GM18507 (cell line): ENCODE measurements at places on chromosomes 7 and 10.

GRCh38 chr7:45211066-45211465, 53.5 kb downstream of the RAMP3 start:
- no peak for DNase-seq

DNA sequence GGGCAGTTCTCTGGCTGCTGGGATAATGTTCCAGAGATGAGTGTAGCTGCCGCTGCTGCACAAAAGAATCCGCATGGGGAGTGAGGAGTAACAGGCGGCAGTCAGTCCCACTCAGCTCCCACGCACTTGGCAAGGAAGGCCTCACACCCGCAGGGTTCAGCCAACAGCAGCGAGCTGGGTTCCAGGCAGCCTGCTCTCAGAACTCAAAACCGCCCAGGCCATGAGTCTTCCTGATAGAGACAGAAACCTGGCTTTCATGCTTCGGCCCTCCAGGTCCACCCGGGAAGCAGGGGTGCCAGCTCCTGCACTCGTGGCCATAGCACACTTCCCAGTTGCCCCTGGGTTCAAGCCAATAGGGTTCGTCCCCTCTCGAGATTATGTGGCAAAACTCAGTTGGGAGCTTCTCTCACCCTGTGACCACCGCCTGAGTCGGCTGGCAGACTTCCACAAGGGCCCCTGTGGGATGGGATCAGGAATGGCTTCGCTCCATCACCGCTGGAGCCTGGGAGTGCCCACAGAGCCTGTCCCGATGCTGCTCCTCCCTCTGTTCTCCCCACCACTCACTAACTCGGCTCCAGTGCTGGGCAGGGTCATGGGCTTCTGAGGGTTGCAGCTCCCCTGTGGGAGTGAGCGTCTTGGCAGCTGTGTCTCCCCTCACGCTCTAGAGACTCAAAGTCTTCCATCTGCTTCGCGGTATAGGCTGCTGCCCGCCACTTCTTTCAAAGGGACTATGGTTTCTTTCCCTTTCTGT, 20.6 kb downstream of the CLRN3 start:
- DNase-seq = no peak

DNA sequence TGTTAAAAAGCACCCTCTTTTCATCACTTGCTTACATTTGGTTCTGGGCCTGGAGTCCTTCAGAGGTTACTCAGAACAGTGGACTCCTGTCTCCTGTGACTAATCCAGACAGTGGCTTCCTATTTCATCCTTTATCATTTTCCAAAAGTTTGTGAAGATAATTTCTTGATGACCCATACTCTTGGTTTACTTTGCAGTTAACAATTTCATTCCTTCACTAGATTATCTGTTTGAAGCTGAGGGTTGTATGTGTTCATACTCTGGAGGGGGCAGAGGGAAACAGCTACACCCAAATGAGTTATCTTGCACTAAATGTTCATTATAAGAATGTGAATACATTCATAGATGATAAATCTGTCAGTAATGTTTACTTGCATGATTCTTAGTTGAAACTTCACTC, 124.7 kb downstream of the ZNF248 start:
- no peak for DNase-seq

- no peak for DNase-seq
These were observed 239.0 kb downstream of the DIP2C start for GRCh38 chr10:450463-450862.

DNA sequence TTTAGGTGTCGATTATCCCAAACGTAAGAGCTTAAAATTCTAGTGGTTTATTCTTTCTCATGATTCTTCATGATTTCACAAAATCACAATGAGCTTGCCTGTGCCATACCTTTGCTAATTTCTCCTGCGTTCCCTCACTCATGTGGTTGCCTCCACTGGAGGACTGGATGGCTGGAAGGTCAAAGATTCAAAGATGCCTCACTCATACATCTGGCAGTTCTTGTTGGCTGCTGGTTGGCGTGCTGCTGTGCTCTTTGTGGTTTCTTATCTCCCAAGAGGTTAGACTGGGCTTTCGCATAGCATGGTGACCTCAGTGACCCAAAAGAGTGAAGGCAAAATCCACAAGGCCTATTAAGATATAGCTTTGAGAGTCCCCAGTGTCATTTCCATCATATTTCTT, 877.6 kb upstream of the AUTS2 start:
- no peak for DNase-seq

GRCh38 chr7:130632111-130632510, 36.4 kb downstream of the COPG2 start:
- DNase-seq = no peak

- DNase-seq = no peak
These were observed 16.4 kb downstream of the ADK start for GRCh38 chr10:74167443-74167842.

DNA sequence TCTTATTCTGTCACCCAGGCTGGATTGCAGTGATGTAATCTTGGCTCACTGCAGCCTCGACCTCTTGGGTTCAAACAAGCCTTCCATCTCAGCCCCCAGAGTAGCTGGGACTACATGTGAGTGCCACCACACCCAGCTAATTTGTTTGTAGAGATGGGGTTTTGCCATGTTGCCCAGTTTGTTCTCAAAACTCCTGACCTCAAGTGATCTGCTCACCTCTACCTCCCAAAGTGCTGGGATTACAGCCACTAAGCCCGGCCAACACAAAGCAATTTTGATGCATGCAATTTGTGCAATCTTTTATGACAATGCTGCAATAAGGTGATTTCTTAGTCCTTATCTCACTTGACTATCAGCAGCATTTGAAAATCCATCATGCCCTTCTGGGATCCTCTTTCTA, 333.1 kb downstream of the FRMD4A start:
- no peak for DNase-seq

DNA sequence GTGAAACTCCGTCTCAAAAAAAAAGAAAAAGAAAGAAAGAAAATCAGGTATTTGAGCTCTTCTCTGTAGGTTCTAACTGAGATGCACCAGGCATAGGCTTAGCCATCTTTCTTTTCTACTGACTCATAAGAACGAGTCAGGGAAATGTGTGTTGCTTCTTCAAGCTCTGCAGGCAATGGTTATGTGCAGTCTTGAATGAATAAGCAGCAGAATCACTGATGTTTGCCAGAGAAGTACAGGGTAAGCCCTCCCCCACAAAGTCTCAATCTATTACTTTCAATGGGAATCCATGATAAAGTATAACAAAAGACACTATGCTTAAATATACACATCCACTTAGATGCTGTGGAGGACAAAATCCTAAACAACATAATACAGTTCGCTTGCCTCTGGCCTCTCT, 239.2 kb downstream of the PARD3 start:
- no peak for DNase-seq

DNA sequence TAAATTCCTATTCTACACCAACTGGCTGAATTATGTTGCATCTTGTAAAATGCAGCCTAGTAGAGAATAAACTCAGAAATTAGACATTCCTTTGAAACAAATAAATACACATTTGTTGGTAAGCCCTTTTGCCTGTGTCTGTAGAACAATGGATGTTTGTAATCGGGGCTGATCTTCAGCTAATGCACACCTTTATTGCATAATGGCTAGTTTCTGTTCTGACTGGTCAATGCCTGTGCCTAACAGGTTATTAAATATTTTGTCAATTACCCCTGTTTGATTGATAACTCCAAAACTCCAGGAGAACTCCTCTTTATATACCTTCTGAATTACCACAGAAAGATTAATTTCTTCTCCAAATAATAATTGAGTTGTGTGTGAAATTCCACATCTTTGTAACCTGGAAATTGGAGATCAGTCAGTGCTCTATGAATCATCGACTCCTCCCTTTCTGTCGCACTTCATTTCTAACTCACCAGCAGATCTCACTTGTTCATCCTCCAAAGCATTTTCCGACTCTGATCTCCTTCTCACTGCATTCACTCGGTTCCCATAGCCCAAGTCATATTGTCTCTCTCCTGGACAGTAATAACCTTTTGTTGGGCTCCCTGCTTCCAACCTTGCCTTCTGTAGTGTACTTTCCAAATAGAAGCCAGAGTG, 196.0 kb upstream of the FZD1 start:
- no peak for DNase-seq

- DNase-seq = no peak
These were observed 57.7 kb upstream of the COMTD1 start for GRCh38 chr10:75293446-75293820.

DNA sequence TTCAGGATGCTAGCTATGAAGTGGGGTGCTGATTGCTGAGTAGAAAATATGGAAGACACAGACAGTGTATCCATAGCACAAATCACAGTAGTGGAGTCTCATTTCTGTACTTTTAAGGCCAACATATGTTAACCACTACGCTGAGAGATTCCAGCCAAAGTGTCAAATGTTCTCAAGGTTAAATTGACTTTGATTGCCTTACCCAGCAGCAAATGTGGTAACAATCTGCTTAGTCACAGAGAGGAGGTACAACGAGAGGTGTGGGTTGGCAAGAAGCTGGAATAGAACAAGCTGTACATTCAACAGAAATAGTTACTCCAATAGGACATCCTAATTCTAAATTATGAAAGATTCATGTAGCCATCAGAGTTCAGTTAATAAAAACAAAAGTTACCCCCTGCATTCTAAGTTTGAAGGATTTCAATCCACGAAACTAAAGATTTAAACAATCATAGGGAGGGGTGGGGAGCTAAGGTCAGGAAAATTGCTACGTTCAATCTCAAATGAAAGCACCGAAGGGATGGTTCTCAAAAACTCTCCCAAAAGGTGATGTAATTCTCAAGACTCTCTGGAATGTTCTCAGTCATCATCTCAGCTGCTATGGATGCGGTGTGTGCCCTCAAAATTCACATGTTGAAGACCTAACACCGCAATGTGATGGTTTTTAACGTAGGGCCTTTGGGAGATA, 137.0 kb downstream of the ETV1 start:
- no peak for DNase-seq

- no peak for DNase-seq
These were observed 453.1 kb upstream of the MKI67 start for GRCh38 chr10:128579280-128579865.

- DNase-seq = no peak
These were observed 12.7 kb downstream of the LDB3 start for GRCh38 chr10:86681047-86681446.

DNA sequence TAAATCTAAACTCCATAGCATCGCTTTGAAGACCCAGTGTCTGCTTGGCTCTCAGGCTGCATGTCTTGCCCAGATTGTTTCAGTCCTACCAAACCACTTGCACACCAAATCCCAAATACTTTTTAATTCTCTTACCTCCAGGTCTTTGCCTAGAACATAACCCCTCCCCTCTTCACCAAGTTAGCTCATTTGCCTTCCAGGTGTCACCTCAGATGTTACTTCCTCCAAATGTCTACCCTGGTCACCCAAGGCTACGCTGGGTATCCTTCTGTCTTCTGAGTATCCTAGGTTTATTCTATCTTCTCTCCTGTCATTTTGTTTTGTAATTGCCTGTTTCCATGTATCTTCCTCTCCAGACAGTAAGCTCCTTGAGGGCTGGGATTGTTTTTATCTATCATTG, 11.1 kb downstream of the SLC25A28 start:
- no peak for DNase-seq

DNA sequence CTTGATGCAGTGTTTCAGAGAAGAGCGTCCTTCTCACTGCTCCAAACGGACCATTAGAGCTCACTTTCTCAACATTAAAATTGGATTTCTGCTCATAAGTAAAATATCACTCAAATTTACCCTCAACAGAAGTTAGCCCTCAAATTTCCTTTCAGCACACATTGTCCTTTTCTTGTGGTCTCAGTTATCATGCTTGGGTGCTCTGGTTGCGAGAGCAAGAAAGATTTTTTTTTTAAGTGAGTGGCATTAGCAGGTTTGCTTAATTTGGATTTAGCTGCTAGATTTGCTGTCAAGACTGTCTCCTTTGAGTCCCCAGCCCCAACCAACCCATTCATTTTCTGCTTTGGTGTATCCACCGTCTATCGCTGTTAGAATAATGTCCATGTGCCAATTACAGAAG, 2.6 kb upstream of the CH25H start:
- DNase-seq = no peak

DNA sequence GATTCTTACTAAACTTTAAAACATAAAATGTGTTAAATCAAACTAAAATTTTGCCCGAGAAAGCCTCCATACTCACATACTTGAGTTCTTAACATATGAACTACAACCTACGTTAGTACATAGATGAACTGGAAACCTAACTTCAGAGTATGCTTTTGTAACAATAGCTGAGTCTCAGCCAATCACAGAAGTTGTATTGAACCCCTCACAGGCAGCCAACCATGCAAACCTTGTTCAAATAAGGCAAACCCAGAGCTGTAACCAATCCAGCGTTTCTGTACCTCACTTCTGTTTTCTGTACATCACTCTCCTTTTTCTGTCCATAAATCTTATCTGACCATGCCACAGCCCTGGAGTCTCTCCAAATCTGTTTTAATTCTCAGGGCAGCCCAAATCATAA, 157.3 kb upstream of the COL1A2 start:
- DNase-seq = no peak

DNA sequence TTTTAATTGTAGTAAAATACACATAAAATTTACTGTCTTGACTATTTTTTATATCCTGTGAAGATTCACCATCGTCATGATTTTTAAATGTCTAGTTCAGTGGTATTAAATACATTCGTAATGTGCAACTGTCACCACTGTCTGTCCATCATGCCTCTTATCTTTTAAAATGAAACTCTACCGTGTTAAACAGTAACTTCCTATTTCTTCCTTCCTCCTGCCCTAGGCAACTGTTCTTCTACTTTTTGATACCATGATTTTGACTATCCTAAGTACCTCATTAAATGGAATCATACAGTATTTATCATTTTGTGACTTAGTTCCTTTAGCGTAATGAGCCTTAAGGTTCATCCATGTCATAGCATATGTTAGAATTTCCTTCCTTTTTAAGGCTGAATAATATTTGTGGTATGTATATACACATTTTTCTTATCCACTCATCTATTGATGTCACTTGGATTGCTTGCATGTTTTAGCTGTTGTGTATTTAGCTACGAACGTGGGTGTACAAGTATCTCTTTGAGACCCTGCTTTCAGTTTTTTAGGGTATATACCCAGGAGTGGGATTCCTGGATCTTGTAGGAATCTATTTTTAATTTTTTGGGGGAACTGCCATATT, 13.5 kb downstream of the SLK start:
- DNase-seq = no peak

GRCh38 chr10:48729222-48729621, 44.5 kb downstream of the WDFY4 start:
- DNase-seq = no peak

GRCh38 chr7:134660242-134660785, 13.7 kb downstream of the BPGM start:
- DNase-seq = no peak
